Activated effector memory CD4-positive, alpha-beta T cell treated with anti-CD3 and anti-CD28 coated beads, Interleukin-2, amount 50 U/mL, for 16 hours (primary cell): ENCODE measurements at places on chromosomes 1 and 21.

DNA sequence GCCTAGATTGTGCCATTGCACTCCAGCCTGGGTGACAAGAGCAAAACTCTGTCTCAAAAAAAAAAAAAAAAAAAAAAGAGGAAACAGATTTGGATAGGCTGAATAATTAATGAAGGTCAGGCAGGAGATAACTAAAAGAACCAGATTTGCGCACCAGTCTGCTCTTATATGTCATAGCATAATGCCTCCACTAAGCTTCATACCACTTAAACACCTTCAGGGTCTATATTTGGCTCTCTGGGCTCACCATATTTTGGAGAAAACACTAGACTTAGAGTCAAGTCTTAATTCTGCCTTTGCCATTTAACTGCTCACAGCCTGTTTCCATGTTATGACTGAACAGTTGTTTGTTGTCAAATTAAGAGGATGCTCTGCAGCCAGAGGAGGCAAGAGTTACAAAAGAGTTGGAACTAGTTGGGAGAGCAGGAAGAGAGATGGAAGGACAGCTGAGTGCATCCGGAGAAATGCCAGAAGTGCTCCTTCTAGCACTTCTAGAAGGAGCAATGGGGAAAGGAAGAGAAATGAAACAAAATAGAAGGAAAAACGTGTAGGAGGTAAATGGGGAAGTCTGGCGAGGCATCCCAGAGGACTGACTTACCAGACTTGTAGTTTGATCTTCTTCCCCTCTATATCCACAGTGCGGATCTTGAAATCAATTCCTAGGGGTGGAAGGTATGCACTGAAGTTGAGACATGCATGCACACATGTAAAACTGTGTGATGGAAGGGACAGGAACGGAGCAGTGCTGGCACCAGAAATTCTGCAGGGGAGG, 1.8 kb downstream of the RAB13 start:
- no peak for DNase-seq

DNA sequence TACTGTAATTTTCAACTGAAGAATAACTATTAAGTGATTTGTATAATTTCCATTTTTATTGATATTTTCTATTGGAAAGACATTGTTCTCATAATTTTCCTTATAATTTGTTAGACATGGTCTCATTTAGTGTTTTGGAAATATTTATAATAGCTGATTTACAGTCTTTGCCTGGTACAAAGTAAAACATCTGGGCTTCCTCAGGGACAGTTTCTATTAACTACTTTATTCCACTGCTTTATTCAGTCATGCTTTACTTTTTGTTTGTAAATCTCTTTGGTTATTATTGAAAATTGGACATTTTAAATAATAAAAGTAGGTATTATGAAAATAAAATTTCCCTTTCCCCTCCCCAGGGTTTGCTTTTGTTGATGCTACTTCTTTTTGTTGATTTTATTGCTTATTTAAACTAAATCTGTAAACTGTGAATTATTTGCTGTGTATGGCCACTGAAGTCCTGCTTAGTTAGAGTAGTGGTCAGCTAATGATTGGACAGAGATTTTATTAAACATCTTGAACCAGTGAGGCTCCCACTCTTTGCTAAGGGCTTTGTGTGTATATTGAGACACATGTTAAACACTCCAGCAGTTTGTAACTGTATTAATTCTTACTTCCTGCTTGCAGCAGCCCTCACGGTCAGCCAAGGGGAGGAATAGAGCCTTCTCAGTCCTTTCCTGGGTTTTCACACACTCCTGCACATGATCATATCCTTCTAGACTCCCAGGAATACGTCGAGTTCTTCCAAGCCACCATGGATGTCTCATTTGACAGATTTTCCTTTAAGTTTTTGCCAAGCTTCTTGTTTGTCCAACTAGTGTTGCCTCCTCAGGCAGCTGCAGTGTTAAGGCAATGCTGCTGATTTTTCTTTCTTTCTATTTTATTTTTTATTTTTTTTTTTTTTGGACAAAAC, 994.6 kb upstream of the PRMT6 start:
- DNase-seq, result no peak

DNA sequence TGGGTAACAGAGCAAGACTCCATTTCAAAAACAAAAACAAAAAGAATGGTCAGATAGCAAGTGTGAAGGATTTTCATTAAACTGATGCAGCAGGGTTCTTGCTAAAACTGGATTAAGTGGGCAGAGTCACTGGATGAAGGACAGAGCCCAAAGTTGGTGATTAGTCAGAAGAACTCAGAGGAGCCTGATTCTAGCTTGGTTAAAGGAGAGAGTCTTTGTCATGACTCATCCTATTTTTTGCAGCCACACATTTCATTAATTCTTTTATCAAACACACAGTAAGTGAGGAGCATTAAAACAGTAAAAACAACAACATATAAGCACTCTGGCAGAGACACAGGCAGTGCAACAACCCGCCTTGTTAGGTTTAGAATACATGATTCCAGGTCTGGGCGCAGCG, 56.0 kb upstream of the EDARADD start:
- DNase-seq, result no peak

DNA sequence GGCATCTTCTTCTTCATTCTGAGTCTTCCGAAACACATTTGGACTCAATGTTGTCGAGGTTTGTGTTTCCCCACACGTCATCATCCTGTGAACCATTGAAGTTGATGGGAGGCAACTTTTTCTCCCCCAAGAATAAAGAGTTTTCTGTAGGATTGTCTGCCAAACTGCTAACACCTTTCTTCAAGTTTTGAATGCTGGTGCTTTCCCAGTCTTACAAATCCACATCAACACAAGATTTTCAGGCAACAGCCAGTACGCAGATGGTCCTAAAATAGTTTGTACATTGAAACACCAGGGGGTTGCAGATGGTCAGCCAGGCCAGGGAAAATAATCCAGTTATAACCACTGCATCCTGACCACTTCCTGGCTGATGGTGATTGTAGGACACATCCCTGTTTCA, 187.9 kb downstream of the DISC1 start:
- DNase-seq, result no peak
